Activated CD8-positive, alpha-beta memory T cell treated with anti-CD3 and anti-CD28 coated beads, Interleukin-2, amount 10 ng/mL, durations not matched to agents 7 days and 5 days (primary cell): ENCODE measurements at places on chromosomes 3 and 15.

- H3K4me1 ChIP-seq = no peaks in the 10 kb centered on the region
- no peak overlapping the region for H3K4me3 ChIP-seq
- no peaks in the 10 kb centered on the region for H3K27me3 ChIP-seq
- H3K27ac ChIP-seq = peak overlapping the region; percentile 21
These were observed 23.6 kb downstream of the KCNMB3 start for GRCh38 chr3:179227349-179227748.

DNA sequence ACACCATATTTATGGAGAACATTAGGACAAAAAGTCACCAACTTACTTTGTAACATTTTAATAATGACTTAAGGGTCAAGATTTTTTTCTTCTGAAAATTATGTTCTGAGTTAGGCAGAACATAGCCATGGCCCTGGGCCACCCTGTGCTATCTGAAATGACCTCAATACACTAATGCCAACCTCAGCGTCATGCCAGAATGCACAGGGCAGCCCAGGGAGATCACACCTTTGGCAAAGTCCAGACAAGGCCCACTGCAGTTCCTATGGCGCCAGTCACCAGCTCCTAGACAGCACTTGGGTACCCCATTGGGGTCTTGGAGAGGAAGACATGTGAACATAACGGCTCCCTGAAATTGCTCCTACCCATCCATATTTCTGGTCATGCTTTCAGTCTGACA lies 33.1 kb downstream of the HCLS1 start:
- H3K4me3 ChIP-seq = no peak overlapping the region
- H3K36me3 ChIP-seq = peaks cover 27% of the 10 kb centered on the region
- no peak for DNase-seq
- H3K27ac ChIP-seq = no peak overlapping the region
- no peaks in the 10 kb centered on the region for H3K4me1 ChIP-seq

DNA sequence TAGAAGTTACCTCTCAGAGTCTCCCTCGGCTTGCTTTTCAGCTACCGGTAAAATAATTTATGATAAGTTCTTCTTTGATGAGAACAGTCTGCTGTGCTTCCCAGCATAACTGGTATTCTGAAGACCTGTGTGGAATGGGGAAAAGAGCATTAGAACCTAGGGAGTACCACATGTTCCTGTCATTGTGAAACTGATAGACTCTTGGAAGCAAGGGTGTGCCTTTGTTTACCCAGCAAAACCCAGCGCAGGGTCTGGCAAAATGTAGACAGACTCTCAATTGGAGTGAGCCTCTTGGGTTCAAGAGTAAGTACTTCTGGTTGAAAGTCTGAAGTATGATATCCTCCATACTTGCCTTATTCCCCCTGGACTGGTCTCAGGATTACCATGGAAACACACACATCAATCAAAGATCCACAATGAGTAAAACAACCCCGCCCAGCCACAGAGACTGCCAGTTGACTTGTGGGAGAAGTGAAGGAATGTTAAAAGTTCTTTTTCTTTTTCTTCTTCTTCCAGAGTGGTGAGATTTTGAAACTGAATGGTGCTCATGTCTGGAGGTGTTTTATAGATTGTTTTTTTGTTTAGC lies 652.4 kb upstream of the NAALADL2 start:
- no peaks in the 10 kb centered on the region for H3K27me3 ChIP-seq
- H3K27ac ChIP-seq = no peak overlapping the region
- H3K4me3 ChIP-seq = no peak overlapping the region
- H3K36me3 ChIP-seq = no peaks in the 10 kb centered on the region

DNA sequence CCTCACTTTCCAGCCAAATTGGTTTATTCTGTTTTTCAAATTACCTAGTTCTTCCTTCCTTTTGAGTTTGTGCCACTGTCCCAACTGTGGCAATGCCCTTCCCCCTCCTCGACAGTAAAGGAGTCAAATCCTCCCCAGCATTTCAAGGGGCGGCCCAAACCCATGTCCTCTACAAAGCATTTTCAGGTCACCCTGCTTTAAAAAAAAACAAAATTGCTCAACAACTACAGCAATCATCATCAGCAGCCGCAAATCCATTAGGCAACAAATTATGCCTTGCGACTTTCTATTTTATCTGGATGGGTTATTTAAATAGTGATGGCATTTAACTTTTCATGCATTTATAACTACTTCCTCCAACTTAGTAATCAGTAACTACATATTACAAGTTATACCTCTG lies 32.7 kb downstream of the PLD1 start:
- DNase-seq = no peak
- no peaks in the 10 kb centered on the region for H3K4me1 ChIP-seq
- H3K27me3 ChIP-seq = peaks cover 10% of the 10 kb centered on the region
- H3K27ac ChIP-seq = no peak overlapping the region
- H3K36me3 ChIP-seq = no peaks in the 10 kb centered on the region
- no peak overlapping the region for H3K4me3 ChIP-seq

DNA sequence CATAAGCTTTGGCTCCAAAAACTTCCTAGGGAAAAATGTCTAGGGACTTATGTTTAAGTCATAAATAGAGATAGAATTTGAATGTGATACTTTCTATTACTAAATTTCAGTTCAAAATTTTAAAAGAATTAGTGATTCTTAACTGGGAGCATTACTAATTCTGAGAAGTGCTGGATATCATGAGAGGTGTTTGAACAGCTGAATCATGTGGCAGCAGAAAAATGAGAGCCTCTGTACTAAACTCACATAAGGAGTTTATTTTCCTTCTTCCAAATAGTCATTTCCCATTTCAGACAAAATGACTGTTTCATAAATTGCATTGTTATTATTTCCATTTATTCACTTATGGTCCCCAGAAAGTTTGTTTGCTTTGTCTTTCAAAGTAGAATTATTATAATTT lies 62.7 kb downstream of the SLMAP start:
- H3K4me1 ChIP-seq = peaks cover 16% of the 10 kb centered on the region
- peaks cover 3% of the 10 kb centered on the region for H3K36me3 ChIP-seq
- no peaks in the 10 kb centered on the region for H3K27me3 ChIP-seq
- no peak overlapping the region for H3K4me3 ChIP-seq
- no peak for DNase-seq

GRCh38 chr3:171116365-171116764 lies 89.8 kb upstream of the SLC2A2 start:
- DNase-seq = no peak
- H3K27me3 ChIP-seq = no peaks in the 10 kb centered on the region
- H3K4me1 ChIP-seq = no peaks in the 10 kb centered on the region
- H3K36me3 ChIP-seq = peaks cover 34% of the 10 kb centered on the region

GRCh38 chr3:141096981-141097380 lies 45.8 kb downstream of the SPSB4 start:
- H3K27ac ChIP-seq = no peak overlapping the region
- no peak overlapping the region for H3K4me3 ChIP-seq
- H3K36me3 ChIP-seq = no peaks in the 10 kb centered on the region
- peaks cover 1% of the 10 kb centered on the region for H3K4me1 ChIP-seq
- H3K27me3 ChIP-seq = no peaks in the 10 kb centered on the region

- H3K4me3 ChIP-seq = no peak overlapping the region
- H3K4me1 ChIP-seq = peaks cover 6% of the 10 kb centered on the region
- no peaks in the 10 kb centered on the region for H3K36me3 ChIP-seq
These were observed 153.3 kb downstream of the B3GALNT1 start for GRCh38 chr3:160951642-160952487.

DNA sequence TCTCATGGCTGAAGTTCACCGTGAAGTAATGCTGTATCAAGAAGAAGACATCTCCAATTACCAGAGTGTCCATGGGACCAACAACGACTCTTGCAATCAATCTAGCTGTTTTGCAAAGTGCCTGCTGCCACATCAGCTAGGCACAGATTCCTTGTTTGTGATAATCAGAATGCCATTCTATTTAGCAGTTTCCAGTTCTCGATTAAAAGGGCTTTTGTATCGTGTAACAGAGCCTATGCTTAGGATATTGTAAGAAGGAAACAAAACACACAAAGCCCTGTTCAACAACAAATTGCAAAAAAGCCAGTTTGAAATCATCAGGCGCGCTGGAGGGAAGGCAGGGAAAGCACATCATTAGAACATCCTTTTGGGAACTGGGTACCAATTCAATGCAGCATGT lies 26.1 kb downstream of the RASGRF1 start:
- H3K4me1 ChIP-seq = no peaks in the 10 kb centered on the region
- no peak overlapping the region for H3K27ac ChIP-seq
- H3K4me3 ChIP-seq = no peak overlapping the region
- peaks cover 3% of the 10 kb centered on the region for H3K27me3 ChIP-seq
- DNase-seq = no peak
